Stimulated activated naive CD4-positive, alpha-beta T cell treated with Interleukin-2 at 50 U/mL for 16 hours (primary cell): ENCODE measurements at places on chromosomes 2 and 18.
A peak's percentile ranks its signal among the peaks of the same experiment; 100 is the strongest.

- DNase-seq, result no peak
These were observed 138.4 kb downstream of the MBP start for GRCh38 chr18:76994086-76994654.

DNA sequence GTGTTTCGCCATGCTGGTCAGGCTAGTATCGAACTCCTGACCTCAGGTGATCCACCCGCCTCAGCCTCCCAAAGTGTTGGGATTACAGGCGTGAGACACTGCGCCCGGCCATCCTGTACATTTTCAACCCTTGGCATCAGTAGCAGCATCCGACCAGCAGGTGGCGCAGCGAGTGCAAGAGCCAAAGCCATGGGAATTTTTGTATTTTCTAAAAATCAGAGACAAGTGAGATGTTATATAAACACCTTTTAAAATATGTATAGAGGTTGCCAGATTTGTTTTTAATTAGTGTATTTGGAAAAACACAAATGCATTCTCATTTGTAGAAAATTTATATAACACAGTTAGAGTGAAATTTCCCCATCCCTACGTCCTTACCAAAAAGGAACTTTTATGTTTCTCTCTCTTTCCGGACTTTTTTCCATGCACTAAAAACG, 36.8 kb downstream of the MOGAT1 start:
- peak; percentile 59 for DNase-seq

- DNase-seq, result no peak
These were observed 332.3 kb upstream of the FIGN start for GRCh38 chr2:164068063-164068462.

- no peak for DNase-seq
These were observed 20.0 kb downstream of the GREB1 start for GRCh38 chr2:11553661-11554398.

DNA sequence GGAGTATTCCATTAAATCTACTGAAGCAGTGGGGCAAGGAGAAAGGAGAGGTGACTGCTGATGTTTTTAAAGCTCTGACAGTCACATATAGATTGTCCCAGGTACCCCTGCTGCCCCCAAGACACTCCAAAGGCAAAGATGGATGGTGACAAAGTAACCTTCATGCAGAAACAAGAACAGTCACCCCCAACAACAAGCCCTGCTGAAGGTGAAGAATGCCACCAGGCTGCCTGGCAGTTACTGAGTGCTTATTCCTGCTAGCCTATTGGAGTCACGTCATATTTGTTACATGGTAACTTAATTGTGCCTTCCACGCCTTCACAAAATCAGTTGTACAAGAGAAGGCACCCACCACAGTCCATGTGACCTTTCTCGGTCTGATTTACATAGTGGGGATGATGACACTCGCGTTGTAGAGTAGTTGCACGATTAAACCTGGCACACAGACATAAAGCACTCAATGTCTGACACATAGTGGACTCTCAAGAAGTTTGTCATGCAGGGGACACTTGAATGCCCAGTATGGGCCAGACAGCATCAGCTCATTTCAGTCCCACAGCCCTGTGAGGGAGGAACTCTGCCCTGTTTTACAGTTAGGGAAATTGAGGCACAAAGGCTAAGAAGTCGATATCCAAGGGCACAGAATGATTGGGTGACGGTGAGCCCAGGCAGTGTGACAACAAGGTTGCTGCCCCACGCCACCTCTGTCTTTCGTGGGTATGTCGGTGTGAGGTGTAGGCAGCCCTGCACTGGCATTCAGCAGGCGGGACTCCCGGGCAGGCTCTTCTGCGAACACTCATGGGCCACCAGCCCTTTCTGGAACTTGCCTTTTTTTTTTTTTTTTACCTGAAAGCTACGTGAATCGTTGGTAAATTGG, 62.7 kb downstream of the ZCCHC2 start:
- DNase-seq, result peak; percentile 70

- DNase-seq, result no peak
These were observed 215.5 kb downstream of the LNPK start for GRCh38 chr2:175786471-175787124.

GRCh38 chr2:26580151-26580550, 61.0 kb downstream of the CIB4 start:
- no peak for DNase-seq

DNA sequence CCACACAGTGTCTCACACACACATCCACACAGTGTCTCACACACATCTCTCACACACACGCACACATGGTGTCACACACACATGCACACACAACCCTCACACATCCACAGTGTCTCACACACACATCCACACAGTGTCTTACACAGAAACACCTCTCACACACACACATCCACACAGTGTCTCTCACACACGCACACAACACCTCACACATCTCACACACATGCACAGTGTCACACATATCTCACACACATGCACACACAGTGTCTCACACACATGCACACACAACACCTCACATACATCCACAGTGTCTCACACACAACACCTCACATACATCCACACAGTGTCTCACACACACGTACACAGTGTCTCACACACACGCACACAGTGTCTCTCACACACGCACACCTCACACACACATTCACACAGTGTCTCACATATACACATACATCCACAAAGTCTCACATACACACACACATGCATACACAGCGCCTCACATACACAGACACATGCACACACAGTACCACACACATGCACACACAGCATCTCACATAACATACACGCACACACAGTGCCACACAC, 473.9 kb upstream of the HS6ST1 start:
- DNase-seq, result no peak

DNA sequence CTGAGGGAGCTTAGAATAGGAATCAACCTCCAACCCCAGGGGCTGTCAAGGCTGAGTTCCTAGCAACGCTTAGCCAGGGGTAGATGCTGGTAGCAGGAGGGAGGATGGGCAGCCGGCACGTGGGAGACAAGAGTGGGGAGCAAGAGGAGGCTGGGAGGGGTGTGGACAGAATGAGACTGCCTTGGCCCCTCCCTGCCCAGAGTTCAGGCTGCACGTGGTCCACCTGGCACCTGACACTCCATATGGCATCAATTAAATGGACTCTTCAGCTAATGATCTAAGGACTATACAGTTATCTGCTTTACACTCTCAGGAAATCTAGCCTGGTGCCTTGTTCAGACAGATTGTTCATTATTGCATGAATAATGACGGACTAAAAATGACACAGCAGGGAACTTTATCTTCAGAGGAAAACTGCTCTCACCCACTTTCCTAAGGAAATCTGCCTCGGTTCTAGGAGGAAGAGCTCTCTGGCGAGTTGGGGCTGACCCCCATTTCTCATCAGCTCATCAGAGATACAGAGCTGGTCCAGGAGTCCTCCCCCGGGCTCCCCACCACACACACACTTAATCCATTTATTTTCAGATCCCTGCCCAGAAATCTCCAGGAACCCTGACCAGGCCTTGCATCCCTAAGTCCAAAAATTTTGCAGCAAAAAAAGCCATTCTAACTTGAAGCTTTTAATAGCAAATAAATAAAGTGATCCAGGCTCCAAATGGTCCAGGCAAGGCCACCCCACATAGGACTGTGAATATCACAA, 102.1 kb upstream of the CDC42EP3 start:
- DNase-seq, result no peak

GRCh38 chr2:143397884-143398614, 268.8 kb downstream of the ARHGAP15 start:
- DNase-seq, result no peak

DNA sequence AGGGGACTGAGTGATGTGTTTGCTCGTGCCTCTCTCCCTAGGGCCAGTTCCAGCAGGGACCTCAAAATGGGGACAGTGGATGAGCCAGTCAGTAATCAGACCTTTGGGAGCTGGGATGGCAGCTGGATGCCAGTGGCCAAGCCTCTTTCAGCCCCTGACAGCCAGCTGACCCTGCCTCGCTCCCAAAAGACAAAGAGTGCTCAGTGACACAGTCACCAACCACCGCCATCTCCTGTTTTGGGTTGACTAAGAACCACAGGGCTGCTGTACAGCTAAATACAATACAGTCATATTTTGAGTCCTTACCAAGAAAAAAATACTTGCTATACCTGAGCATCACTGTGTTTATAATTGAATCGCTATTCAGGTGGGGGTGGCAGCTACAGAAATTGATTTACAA, 75.7 kb downstream of the POU3F3 start:
- DNase-seq, result no peak

- DNase-seq, result peak; percentile 46
These were observed 4.2 kb upstream of the SP100 start for GRCh38 chr2:230411570-230412370.

DNA sequence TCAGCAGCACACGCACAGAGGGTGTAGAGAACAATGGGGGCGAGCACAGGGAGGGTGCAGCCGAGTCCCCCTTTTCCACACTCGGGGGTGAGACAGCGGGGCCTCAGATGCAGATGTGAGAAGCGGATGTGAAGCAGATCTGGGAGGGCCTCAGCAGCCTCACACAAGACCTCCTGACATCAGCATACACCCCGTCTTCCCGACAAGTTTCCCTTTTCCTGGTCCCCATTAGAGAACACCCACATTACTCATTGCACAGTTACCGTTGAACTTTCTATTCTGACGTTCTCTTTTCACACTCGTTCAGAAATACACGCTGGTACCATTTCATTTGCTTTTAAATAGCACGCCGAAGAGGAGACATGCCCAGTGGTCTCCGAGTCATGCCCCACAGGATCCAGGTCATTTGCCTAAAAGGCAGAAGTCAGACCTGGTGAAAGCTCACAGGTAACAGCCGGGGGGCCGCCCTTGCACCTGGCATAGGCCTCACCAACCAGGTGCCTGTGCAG, 129.5 kb upstream of the ID2 start:
- no peak for DNase-seq

DNA sequence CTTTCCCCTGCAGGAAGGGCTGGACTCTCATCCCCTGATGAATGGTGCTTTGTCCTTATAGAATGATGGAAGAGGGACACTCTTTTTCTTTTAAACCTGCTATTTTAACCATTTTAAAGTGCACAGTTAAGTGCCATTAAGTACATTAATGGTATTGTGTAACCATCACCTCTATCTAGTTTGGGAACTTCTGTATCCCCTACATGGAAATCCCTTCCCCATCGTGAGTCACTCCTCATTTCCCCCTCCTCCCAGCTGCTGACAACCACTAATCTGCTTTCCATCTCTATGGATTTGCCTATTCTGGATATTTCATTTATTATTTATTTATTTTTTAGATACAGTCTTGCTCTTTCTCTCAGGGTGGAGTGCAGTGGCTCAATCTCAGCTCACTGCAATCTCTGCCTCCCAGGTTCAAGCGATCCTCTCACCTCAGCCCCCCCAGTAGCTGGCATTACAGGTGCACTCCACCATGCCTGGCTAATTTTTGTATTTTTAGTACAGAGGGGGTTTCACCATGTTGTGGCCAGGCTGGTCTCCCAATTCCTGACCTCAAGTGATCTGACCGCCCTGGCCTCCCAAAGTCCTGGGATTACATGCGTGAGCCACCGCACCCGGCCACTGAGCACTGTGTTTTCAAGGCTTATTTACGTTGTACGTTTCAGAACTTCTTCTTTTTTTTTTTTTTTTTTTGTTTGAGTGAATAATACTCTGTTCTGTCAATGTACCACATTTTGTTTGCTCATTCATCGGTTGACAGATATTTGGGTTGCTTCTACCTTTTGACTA, 15.8 kb downstream of the DGKD start:
- no peak for DNase-seq

- no peak for DNase-seq
These were observed 133.1 kb upstream of the CTAGE1 start for GRCh38 chr18:22550861-22551260.

- DNase-seq, result no peak
These were observed 338.3 kb downstream of the GULP1 start for GRCh38 chr2:188629753-188630527.

DNA sequence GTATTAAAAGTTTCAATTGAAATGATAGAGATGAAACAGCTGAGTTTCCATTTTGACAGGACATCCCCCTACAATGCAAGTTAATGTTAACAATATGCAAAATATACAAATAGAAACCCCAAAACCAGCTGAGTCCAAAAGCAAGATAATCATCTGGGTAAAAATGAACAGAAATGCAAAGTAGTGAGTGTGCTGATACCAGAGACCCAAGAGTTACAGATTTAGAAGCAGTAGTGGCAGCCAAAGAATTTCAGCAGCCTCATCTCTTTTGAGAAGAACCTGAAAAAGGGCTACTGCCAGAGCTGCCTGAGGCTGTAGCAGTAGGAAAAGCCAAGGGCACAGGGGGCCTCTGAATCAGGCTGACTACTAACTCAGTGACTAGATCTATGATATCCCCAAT, 82.6 kb downstream of the THADA start:
- no peak for DNase-seq

DNA sequence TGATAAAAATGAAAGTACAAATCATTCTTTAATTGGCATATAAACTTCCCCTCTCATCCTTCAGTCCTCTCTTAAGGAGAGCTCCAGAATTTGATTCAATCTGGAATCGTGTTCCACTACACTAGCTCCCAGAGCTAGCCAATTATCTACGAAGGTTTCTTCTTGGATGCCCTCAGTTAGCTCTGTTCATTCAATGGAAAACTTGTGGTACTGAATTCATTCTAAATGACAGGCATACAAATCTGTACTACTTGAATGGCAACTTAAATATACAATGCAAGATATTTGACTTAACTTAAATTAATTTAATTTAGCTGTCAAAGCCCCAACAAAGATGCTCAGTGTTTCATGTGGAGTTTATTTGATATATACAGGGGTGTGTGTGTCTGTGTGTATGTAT, 1474.2 kb upstream of the CELF4 start:
- DNase-seq, result no peak

DNA sequence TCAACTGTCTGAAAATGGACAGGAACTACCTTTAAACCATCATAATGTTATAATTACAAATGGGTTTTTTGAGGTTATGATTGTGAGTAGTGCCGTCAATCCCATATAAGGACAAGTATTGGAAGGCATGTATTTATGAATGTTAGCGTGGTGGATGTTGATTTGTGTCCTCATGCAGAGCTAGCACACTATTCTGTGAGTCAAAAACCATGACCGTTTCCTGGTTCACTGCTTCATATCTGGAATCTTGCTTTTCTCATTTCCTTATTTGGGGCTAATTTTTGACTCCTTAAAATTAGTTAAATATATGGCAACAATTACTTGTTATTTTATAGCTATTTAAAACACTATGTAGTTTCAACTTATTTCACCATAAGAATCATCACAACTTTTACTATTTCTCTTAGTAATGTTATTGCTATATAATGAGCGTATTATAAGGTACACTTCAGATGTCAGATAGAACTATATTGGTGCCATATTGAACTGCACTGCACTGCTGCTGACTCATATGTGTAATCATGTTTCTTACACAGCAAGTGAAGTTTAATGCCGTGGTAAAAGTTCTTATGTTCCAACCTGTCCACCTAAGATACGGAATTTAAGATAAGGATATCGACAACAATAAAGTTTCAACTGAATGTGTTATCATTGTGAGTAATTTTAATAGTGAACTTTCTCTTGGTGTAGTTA, 192.8 kb downstream of the PTGR3 start:
- no peak for DNase-seq

DNA sequence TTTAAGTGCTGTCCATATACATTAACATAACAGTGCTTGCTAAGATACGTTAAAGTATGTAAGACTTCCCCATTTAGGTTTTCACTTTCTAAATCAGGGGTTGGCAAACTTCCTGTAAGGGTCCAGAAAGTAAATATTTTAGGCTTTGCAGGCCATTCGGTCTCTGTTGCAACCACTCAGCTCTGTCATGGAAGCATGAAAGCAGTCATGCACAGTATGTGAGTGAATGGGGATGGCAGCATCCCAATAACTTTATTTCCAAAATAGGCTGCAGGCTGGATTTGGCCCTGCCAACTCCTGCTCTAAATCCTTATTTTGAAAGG, 128.7 kb downstream of the PLA2R1 start:
- no peak for DNase-seq
